ENCODE measurements at places on chromosomes 16 and 17.
A peak's percentile ranks its signal among the peaks of the same experiment; 100 is the strongest.

- DNase-seq: no peak
Observed at GRCh38 chr16:19882646-19883045, 2.0 kb downstream of the GPRC5B start.

DNA sequence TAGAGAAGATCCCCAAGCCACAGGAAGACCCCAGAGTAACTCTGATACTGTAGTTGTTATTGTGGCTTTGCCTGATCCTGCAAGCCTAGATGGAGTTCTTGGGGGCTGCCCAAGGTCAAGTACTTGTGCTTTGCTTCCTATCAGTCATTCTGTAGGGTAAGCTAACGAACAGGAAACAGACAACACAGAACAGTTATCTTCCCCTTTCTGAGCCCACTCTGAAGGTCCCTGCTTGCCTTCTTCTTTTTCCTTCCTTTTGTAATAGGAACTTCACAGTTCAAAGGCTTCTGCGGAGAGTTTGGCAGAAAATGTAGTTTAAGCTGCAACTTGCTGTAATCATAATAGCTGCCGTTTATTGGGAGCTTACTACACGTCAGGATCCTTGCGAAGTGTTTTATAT is 494.1 kb upstream of the ERCC4 start:
- DNase-seq: no peak

- peak; percentile 52 for DNase-seq
Observed at GRCh38 chr16:3951861-3952736, 71.6 kb upstream of the CREBBP start.

GRCh38 chr17:44223541-44224071 is 4.1 kb upstream of the UBTF start:
- no peak for DNase-seq

All from epithelial cell of esophagus (primary cell).